ENCODE measurements at places on chromosomes 16 and 17.

DNA sequence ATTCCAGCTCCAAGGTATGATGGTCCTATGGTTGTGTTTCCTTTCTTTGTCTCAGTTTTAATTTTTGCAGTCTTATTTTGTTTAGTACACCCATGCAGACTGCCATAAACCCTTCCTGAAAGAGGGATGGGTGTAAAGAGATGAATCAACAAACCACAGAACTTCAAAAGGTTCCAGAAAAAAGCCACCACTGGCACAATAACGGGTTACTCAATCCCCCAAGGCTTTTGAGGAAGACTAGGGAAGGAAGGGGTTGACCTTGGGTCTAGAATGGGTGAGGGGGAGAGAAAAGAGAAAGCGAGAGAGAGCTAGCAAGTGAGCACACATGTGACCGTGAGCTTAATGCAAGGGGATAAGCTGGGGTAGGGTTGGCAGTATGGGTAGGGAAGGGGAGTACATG, 168.1 kb downstream of the XYLT1 start:
- no peak for DNase-seq

DNA sequence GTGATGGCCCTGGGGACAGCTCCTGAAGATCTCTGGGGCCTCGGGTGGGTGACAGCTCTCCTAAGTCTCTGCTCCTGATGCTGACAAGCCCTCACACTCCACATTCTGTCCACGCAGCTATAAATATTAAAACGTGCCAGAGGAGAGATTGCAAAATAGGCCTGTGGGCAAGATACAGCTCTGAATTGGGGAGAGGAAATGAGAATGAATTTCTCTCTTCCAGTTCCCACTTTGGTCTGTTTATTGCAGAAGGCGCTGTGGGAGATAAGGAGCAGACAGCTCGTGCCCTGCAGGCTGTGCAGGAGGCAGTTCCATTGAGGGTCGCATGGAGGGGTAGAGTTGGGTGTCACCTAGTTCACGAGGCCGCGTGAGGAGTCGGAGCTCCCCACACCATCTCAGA, 87.5 kb upstream of the SDK2 start:
- no peak for DNase-seq

GRCh38 chr16:83355570-83356218, 452.1 kb upstream of the HSBP1 start:
- DNase-seq, result no peak

DNA sequence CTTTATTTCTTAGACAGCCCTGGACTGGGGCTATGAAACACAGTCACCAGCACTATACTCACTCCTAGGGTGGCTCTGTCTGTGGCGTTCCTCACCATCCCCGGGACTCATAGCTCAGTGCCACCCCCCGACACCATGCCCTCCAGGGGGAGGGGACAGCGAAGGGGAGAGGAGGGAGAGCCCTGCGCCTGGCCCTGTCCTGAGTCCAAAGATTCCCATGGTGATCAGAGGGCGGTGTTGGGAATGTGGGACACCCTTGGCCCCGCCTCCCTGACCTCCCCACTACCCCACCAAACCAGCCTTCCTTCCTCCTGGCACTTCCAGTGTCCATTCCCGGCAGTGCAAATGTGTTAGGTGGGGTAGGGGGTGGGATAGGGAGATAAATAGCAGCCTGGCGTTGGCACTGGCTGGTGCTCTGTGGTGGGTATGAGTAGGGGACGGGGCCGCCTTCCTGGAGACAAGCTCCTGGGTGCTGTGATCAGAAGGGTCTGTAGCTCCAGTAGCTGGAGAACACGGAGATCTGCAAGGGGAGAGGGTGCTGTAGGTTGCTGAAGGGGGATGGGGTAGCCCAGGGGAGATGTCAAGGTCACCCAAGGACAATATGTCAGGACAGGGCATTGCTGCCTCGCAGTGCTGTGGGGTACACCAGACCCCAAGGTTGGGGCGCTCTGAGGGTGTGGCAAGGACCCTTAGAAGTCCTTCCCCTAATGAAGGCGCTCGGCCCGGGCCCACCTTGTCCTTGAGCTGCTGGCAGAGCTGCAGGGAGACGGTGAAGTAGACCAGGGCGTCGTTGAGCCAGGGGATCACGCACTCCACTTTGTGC, 2.0 kb downstream of the SMIM22 start:
- DNase-seq, result no peak

- no peak for DNase-seq
Observed at GRCh38 chr17:8754890-8755289, 3.5 kb downstream of the SPDYE4 start.

DNA sequence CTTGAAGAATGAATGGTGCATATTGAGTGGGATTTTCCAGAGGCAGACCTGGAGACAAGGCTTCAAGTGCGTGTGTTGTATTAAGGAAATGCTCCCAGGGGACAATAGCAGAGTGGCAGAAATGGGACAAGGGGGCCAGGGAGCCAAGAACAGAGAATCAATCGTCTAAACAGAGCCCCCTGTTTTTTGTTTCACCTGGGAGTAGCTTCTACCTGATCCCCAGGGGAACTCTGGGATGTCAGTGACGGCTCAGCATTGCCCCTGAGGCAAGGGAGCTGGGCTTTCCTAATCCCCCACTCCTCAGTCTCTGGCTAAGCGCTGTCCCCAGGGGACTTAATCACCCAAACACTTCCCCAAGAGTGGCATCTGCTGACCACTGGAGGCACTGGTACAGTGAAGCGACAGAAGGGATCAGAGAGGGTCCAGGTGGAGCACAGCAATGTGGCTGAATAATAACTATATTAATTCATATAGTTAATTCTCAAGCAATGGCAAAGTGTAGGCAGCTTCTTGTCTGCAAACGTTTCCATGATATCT, 35.7 kb upstream of the C16orf78 start:
- DNase-seq, result no peak

- no peak for DNase-seq
Observed at GRCh38 chr17:78141437-78142118, 4.6 kb upstream of the C17orf99 start.

DNA sequence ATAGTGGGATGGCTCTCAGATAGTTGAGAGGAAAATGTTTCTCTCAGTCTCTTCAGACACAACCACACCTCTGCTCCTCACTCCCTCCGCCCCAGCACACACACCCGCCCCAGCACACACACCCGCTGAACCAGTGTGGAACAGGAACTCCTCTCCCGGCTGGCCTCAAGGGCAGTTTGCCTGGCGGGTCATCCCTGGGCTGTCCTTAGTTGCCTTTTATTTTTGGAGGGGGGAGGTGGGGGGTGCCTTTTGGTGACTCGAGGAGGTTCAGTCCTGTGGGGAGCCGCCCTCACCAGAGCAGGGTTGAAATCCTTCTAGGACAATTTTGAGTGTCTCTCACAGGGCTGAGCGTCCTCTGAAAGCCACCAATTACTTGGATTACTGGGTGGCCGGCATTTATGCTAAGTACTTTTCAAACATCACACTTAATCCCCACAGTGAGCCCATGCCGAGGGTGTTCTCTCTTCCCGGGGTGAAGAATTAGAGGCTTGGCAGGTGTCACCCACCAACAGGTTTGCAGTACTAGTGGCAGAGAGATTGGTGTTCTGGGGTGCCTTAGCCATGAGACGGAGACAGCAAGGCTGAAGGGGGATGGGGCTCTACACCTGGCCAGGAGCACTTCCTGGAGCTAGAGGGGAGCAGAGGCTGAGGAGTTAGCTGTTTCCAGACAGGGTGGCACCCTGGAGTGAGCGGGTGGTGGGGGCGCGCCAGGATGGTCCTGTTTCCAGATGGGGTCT, 2.8 kb downstream of the RASD1 start:
- DNase-seq, result no peak

DNA sequence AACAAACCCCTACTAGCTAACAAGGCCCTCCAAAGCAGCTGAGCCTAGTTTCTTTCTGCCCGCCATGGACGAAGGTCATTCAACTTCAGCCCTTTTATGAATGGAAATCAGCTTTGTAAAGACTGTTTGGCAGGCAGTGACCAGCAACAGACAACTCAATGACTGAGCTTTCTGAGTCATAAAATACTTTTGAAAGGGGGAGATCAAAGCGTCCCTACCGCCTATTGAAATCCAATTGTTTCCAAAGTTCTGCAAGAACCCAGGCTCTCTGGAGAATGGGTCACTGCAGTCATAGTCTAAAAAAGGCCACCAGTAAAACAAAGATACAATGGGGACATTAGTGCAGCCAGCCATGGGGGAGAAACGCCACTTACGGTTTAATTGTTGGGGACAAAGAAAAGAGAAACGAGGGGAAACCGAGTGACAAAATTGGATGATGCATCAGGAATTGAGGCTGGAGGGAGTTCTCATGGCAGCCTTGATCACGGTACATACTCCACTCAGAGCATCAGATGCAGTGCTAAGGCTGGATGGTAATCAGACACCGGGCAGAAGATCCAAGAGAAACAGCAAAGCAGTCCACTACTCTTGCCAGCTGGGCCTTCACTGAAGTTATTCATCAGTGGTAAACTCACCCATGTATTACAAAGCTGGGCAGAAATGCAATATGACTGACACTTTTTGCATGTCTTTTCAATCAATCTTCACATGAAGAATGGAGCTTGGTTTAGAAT, 9.8 kb downstream of the ADAMTS18 start:
- no peak for DNase-seq

DNA sequence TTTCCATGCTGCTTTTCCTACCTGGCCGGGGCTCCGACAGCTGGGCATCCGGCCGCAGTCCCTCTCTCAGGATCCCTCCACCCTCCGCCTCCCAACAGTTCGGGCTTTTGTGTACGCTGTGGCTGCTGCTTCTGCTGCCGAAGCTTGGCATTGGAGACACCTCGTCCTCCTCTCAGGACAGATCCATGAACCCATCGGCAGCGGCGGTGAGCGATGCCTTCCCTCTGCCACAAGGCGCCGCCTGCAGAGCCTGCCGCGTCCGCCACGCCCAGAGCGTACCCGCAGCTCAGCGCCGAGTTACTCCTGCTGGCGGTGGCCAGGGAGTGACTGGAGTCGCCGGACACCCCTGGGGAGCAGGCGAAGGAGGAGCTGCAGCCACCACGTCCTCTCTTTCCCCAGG, 2032.8 kb downstream of the TP53TG3F start:
- no peak for DNase-seq

- DNase-seq, result no peak
Observed at GRCh38 chr16:89192956-89193575, 7.3 kb downstream of the SLC22A31 start.

DNA sequence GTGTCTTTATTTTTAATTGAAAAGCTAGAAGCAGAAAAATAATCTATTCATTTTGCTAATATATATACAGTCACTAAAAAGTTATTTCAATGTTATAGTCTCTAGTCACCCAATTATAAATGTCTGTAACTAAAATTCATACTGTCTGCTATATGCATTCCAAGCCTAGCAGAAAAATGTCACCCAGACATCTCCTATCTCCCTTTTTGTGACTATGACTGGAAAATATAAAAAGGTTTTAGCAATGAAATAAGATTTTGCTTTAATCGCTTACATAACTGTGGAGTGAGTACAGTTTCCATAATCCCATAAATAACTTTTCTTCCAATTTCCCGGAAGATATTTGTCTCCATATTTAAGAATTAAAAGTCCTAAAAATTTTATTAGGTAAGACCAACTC, 88.6 kb downstream of the BRIP1 start:
- no peak for DNase-seq

DNA sequence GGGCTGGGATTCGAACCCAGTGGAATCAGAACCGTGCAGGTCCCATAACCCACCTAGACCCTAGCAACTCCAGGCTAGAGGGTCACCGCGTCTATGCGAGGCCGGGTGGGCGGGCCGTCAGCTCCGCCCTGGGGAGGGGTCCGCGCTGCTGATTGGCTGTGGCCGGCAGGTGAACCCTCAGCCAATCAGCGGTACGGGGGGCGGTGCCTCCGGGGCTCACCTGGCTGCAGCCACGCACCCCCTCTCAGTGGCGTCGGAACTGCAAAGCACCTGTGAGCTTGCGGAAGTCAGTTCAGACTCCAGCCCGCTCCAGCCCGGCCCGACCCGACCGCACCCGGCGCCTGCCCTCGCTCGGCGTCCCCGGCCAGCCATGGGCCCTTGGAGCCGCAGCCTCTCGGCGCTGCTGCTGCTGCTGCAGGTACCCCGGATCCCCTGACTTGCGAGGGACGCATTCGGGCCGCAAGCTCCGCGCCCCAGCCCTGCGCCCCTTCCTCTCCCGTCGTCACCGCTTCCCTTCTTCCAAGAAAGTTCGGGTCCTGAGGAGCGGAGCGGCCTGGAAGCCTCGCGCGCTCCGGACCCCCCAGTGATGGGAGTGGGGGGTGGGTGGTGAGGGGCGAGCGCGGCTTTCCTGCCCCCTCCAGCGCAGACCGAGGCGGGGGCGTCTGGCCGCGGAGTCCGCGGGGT, at the start of gene CDH1:
Gene CDH1 (plus strand): TSS at position 247 of the 684 bp plus-strand sequence. CDS start 124 bp downstream, at position 371.
- DNase-seq, result no peak

DNA sequence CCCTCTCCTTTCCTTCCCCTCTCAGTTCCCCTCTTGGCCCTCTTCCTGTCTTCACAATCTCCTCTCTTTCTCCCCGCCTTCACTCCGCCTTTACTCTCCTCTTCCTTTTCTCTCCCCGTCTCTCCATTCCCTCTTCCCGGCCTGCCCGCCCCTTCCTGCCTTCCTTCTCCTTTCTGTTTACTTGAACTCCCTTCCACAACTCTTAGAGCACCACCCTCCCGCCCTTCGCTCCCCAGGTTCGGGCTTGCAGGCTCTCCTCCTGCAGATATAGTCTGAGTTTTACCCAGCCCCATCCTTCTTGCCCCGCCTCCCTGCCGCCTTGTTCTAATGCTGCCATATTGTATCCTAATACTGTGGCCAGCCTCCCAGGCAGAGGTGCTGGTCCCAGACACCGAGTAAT, 201.5 kb upstream of the N4BP1 start:
- no peak for DNase-seq
